ENCODE measurements at places on chromosomes 4 and X. TPM values are rescaled to one million over a fixed set of nuclear protein-coding genes. Genes with fewer than 3 reads are reported as not detected.

DNA sequence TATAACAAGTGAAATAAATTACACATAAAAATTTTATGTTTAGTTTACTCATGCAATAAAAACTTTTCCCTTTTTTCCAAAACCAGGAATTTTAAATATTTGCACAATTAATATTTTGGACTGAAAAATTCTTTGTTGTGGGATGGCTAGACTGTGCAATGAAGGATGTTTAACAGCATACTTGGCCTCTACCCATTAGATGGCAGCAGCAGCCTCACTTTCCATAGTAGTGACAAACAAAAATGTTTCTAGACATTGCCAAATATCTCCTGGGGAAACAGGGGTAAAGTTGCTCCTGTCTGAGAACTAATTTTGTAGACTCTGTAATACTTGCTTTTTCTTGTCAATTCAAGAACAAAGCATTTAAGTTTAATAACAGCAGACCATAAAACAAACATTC is 49.8 kb downstream of the SCLT1 start:
- DNase-seq, result peak; percentile 15

The FAM9C gene
- not detected for total RNA-seq

DNA sequence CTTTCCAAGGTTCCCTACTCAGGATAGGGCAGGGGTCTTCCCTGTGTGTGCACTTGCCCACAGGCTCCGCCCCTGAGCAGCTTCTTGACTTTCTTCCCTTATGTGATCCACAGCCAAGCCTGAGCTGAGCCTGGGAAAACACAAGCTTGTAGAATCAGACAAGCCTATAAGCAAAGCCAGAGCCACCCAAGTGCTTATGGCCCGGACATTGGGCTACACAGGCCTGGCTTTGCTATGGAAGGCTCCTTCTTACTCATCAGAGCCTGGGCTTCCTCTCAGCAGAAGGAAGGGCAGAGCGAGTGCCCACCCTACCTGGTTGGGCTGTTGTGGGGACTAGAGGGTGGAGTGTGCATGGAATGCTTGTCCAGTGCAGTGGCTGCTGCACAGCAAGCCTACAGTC is 1.3 kb upstream of the TNIP2 start:
- no peak for DNase-seq

The WNK3 gene
- total RNA-seq, result 0.60 TPM

DNA sequence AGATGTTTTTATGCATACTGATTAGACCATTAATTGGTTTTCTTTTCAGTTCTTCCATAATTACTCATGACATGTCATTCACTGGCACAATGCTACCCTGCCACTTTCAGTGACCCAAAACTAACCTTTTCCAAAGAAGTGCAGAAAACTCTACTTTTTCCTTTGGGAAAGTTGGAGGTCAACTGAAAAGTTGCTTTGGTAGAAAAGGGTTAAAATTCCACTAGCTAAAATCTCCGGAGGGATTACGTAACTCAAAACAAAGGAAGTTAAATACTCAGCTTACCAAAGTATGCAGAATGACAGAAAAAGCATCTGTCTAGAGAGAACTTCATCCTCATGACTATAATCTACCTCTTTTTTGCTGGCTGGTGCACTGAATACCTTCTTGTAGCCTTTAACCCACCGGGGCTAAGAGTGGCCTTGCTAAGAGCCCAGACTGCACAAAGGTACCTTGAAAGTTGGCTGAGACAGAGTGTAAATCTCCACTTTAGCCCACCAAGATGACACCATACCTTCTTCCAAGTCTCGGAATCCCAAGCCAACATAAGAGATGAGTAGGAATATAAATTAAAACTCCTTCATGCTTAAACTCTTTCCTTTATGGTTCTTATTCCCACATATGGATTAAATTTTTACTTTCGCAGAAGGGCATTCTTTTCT is 1099.5 kb upstream of the INTU start:
- no peak for DNase-seq

- DNase-seq, result peak; percentile 73
Observed at GRCh38 chrX:105282077-105282476, 61.6 kb upstream of the TEX13A start.

GRCh38 chr4:26257850-26258249 is 63.0 kb upstream of the RBPJ start:
- DNase-seq, result no peak

DNA sequence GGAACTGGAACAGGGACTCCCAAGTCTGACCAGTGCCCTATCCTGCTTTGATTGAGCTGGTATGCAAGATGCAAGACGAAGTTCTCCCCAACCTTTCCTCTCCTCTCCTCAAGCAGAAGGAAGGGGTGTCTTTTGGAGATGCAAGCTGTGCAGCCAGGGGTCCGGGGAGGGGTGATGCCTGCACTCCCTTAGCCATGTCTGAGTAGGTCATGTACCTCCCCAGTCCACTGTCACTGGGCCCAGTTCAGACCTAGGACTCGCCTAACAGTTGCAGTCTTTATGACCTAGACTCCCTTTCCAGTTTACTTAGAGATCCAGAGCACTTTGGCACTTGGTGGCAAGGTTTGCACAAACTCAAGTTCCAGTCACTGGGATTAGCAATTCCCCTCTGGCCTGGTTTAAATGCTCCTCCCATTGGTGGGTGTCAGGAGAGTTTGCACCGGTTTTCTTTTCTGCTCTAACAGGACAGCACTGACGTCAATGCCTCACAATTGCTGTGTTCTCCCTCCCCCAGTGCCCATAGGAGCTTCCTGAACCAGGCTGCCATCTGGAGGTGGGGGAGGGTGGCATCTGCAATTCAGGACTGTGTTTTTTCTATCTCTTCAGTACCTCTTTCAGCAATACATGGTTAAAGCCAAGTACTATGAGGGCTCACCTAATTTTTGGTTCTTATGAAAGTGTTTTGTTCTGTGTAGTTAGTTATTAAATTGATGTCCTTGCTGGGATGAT is 782.2 kb downstream of the ARAP2 start:
- no peak for DNase-seq

GRCh38 chr4:82282875-82283274 is 90.9 kb downstream of the HNRNPD start:
- DNase-seq, result no peak

The TEC gene
- 1.7 TPM for total RNA-seq
